Neural crest cell (in vitro differentiated cells): ENCODE measurements at places on chromosomes 7 and 10. TPM values are rescaled to one million over a fixed set of nuclear protein-coding genes. Genes with fewer than 3 reads are reported as not detected.

GRCh38 chr7:113085781-113086390, 741 bp downstream of the GPR85 start:
- no peak overlapping the region for H3K27ac ChIP-seq
- peak; percentile 5 for DNase-seq
- peaks cover 29% of the 10 kb centered on the region for H3K4me1 ChIP-seq

- no peaks in the 10 kb centered on the region for H3K36me3 ChIP-seq
- H3K4me1 ChIP-seq = no peaks in the 10 kb centered on the region
- H3K27me3 ChIP-seq = peaks cover 10% of the 10 kb centered on the region
- H3K27ac ChIP-seq = no peak overlapping the region
- H3K4me3 ChIP-seq = no peak overlapping the region
These were observed 31.1 kb upstream of the CNPY1 start for GRCh38 chr7:155577509-155577905.

- peaks cover 14% of the 10 kb centered on the region for H3K36me3 ChIP-seq
- no peaks in the 10 kb centered on the region for H3K4me1 ChIP-seq
- no peaks in the 10 kb centered on the region for H3K27me3 ChIP-seq
- DNase-seq = no peak
- H3K27ac ChIP-seq = no peak overlapping the region
These were observed 90.5 kb upstream of the FERD3L start for GRCh38 chr7:19235680-19236079.

GRCh38 chr10:45420453-45421192, 46.6 kb downstream of the ALOX5 start:
- H3K4me3 ChIP-seq = no peak overlapping the region
- DNase-seq = no peak
- H3K27ac ChIP-seq = no peak overlapping the region
- no peaks in the 10 kb centered on the region for H3K36me3 ChIP-seq

- no peak overlapping the region for H3K27ac ChIP-seq
- peaks cover 29% of the 10 kb centered on the region for H3K4me1 ChIP-seq
- no peak overlapping the region for H3K4me3 ChIP-seq
- no peaks in the 10 kb centered on the region for H3K27me3 ChIP-seq
These were observed 6.2 kb downstream of the BUB3 start for GRCh38 chr10:123160311-123160980.

DNA sequence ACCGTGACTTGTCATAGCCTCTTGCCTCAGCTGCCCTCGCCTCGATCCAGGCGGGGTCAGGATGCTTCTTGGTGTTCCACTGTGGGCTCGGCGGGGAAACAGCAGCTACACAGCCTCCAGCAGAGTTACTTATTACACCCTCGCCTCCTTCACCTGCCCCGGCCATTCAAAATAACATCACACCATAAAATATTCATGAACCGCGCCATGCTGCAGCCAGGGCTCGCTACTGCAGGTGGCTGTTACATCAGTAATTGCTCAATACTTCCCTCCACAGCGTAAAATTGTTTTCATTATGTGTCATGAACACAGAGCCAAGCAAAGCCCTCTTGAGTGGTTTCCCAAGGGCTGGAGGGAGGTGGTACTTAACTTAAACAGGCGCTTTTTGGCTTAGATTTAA, 241.5 kb upstream of the SP8 start:
- peaks cover 83% of the 10 kb centered on the region for H3K4me1 ChIP-seq
- H3K4me3 ChIP-seq = peak overlapping the region; percentile 80
- DNase-seq = peak; percentile 20
- H3K27ac ChIP-seq = peak overlapping the region; percentile 83

GRCh38 chr10:34522546-34522945, 292.6 kb downstream of the PARD3 start:
- H3K27ac ChIP-seq = no peak overlapping the region
- no peak overlapping the region for H3K4me3 ChIP-seq
- no peaks in the 10 kb centered on the region for H3K27me3 ChIP-seq
- H3K4me1 ChIP-seq = peaks cover 28% of the 10 kb centered on the region
- DNase-seq = no peak

The PNLIP gene
- not detected in 2 replicates for total RNA-seq

The MAT1A gene
- 0.11 TPM in 1 of 2 replicates, not detected in the other for total RNA-seq

The TEX36 gene
- total RNA-seq = not detected in 2 replicates

The CUBN gene
- total RNA-seq = 1.6 and 2.2 TPM in 2 replicates
